Right lobe of liver (tissue), 6 donors: ENCODE measurements at places on chromosomes 6 and 20.

DNA sequence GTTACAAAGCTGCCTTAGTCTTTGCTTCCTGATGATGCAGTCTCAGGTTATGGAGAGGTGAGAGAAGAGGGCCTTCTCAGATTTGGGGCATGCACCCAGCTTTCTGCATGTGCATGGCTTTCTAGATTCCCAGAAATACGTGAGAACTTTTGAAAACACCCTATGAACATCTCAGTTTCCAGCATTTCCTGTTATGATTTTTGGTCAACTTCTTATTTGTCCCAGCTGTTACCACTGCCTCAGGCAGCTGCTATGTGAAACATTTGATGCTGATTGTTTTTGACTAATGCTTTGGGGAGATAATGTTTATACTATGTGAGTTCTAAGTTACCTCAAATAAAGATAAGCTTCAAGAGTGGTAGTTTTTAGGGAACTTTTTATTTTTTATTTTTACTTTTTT, 9.5 kb upstream of the SNAP25 start:
- DNase-seq: no peak

GRCh38 chr6:41636833-41637193, 1.5 kb upstream of the MDFI start:
- peak; percentile 68 for DNase-seq

DNA sequence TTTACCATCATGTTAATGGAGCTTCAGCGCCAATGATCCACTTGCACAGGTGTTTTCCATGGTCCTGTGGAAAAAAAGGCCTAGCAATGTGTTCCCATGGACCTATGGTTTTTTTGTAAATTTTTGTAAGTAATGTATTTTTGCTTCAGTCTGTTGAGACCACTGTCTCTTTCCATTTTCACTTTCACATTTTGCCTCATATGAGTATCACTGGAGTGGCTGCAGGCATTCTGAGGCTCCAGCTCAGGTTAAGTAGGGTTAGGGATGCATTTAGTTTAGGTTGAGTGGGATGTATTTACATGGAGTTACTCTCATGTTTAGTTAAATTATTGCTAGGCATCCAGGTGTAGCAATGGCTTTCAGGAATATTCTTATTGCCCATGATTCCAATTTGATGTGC, 19.2 kb upstream of the LMBRD1 start:
- DNase-seq: no peak

DNA sequence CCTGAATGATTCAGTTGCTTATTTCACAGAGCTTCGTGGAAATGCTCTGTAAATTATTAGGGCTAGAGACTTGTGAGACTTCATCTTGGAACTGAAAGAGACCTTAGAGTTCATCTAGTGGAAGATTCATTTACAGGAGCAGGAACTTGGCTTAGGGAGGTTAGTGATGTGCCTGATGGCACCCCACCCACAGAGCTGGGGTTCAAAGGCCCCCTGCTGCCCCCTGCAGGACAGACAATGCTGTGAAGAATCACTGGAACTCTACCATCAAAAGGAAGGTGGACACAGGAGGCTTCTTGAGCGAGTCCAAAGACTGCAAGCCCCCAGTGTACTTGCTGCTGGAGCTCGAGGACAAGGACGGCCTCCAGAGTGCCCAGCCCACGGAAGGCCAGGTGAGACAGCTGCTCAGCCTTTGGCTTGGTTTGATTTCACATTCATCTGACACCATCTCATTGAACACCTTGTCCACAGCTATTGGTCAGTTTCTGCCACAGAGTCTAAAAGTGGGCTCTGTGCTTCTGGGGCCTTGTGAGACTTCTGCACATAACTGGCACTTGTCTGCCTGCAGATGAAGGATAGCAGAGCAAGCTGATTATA, 25.1 kb downstream of the MYBL2 start:
- no peak for DNase-seq

DNA sequence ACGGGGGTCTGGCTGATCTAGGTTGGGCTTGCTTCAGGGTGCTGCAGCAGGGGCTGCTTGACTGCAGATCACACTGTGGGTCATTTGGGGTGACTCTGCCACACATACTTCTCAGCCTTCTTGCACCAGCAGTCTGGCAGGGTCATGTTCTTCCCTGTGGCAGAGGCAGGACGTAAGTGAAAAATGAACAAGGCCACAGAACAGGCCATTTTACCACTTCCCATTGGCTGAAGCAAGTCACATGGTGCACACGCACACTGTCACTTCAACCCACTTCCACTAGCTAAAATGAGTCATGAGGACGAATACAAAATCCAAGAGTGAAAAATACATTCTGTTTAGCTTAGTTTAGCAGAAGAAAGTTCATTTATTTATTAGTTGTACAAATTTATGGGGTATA, 168.6 kb upstream of the GGTLC1 start:
- no peak for DNase-seq

DNA sequence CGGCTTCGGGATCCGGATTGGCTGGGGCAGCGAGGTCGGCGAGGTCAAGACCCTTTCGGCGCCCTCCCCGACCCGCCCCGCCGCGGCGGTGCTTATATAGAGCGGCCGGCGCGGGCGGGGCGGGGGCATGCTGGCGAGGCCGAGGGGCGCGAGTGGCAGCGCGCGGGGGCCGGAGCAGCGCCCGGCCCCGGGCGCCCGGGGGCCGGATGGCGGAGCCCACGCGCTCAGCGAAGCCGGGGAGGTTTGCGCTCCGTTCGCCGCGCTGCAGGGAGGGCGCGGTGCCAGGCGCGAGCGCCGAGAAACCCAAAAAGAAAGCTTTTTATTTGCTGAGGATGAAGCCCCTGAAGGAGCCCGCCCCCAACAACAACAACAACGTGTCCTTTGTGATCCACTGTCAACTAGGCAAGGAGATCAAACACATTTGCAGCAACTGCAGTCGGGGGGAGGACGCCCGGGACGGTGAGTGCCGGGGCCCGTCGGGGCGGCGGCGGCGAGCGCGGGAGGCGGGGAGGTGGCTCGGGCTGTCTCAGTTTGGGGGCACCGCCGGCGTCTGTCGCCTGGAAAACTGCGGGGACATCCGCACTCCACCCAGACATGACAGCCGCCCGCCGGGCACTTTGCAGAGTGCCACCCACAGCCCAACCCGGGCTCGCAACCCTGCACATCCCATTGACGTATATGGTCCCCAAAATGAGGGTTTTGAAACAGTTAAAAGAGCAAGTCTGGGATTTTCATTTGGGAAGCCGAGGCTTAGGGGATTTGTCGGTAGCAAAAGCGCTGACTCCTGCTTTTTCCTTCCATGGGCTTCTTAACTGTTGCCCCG, 297.3 kb downstream of the PHACTR1 start:
- no peak for DNase-seq

DNA sequence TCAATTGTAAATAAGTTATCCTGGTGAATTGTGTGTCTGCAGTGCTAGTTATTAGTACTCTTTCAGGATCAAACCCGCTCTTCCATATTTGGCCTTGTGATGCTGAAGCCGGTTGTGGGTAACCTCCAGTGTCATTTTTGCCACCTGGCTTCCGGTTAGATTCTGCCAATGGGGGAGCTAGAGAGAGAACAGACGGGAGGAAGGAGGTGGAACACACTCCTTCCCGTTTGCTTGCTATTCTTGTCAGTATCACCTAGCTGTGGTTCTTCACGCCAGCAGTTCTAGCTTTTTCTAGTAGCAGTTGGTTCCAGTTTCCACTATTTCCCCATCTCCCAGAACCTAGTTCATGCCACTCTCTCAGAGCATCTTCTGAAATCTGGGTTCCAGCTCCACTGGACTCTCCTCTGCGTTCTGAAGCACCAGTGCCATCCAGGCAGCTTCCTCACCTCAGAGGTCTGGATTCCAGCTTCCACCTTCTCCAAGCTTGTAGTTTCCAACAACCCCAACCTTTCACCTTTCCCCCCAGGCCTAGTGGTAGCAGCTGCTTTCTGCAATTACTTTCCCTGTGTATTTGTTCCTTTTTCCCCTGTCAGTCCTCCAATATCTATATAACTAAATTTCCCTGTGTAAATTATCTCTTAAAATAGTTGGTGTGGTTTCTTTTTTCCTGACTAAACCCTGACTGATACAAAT, 46.9 kb upstream of the LOC128125822 start:
- DNase-seq: no peak

- DNase-seq: no peak
Measured at GRCh38 chr6:41901882-41902519, 6.8 kb upstream of the USP49 start.

GRCh38 chr20:33993576-33994221, at the start of gene RALY:
RALY (plus strand) TSS chr20:33993911; CDS start chr20:34072075, 78,164 bp downstream.
- DNase-seq: peak; percentile 99

DNA sequence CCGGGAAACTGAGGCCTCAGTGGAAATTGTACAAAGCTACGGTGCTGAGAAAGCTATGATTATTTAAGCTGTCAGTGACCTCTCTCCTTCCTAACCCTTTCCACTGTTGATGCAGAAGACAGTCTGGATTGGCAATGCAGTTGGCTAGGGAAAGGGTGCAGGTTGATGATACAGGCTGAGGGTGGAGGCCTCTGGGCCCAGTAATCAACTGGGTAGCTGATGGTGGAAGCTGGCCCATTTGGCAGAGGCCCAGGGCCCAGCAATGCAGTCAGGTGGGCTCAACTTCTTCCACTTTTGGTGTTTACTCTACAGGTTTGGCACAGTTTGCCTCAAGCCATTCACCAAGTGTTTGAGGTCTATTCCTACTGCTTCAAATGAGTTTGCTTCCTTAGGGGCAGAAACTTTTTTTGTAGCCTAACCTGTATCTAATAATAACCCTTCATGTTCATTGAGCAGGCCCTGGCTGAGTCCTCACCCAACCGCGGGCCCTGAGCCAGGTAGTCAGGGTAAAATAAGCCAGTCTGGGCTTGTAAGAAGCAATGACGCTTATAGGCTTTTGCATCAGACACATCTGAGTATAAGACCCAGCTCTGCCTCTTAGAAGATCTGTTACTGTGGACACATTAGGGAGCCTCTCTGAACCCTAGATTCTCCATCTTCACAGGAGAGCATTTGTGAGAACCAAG, 12.1 kb downstream of the BCL2L1 start:
- DNase-seq: no peak

DNA sequence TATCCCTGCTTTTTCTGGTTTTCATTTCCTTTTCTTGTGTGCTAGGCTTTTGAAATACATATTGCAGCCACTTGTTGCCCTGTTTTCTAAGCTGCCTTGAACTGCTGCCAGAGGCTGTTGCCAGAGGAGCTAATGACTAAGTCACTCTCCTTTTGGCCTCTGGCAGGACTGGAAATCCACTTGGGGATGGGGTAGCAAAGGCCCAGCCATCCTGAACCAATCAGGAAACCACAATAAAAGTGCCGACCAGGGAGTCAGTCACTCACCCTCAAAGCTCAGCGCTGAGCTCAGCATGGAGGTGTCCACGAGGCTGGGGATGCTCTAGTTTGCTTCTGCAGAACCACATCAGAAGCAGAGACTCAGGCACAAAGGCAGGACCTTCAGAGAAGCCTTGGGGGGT, 813.0 kb downstream of the DHX35 start:
- DNase-seq: no peak

DNA sequence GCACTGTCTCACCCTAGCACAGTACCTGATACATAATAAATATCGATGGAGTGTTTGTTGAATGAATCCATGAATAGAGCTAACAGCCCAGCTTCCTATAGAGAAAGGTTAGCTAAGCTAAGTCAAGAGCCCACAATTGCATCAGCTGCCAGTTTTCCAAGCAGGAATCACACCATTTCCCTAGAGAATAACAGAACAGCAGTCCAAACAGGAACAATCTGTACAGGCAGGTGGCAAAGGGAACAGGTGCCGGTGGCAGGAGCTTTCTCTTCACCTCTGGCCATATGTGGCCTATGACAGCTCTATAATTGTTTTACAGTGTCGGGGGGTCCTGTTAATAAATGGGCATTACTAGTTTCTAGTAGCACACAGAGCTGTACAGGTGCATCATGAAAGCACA, 38.8 kb downstream of the ISM1 start:
- no peak for DNase-seq

- no peak for DNase-seq
Measured at GRCh38 chr6:50007819-50008218, 14.0 kb downstream of the DEFB110 start.

DNA sequence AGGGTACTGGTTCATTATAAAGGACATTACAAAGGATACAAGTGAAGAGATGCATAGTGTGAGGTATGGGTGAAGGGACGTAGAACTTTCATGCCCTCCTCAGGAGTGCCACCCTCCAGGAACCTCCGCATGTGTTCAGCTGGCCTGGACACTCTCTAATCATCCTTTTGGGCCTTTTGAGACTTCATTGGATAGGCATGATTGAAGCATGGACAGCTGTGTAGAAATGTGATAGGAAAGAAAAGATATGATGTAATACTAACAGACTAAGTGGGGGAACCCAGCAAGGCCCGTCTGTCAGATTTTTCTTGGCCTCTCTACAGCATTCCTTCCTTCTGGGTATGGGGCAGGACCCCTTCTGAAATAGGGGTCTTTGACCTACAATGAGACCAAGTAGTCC, 31.1 kb downstream of the DOP1A start:
- DNase-seq: no peak

GRCh38 chr20:44382641-44383040, 27.1 kb downstream of the HNF4A start:
- DNase-seq: no peak

DNA sequence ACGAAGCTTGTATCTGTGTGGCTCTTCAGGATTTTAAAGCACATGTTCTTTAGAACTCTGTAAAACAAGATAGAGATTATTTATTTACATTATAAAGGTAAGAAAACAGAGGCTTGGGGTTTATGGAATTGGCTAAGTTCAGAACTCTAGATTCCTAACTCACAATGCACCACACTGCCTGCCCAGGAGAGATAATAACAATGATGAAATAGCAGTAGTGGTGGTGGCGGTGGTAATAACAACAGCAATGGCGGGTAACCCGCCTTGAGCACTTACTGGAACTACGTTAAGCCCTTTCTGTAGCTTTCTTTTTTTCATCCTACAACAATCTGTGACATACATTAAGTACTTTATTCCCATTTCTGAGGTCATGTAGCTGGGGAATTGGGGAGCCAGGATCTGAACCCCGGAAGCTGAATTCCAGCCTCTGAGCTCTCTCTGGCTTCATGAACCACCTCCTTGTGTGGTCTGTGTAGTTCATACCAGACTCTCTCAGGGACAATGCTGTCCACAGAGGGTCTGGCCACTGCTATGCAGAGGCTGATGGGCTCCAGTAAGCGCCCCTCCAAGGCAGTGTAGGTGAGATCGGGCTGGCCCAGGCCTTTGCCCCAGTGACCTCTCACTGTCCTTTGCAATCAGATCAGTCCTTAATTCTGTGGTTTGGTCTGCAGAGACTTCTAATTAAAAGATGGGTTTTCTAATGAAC, 260.9 kb downstream of the SLC24A3 start:
- no peak for DNase-seq

GRCh38 chr20:38085026-38085425, 51.5 kb downstream of the RPRD1B start:
- no peak for DNase-seq

- DNase-seq: no peak
Measured at GRCh38 chr6:120363429-120363828, 970.9 kb downstream of the TBC1D32 start.

- DNase-seq: no peak
Measured at GRCh38 chr6:54465649-54466300, 157.5 kb downstream of the TINAG start.
